ENCODE measurements at places on chromosomes 12 and 14.

DNA sequence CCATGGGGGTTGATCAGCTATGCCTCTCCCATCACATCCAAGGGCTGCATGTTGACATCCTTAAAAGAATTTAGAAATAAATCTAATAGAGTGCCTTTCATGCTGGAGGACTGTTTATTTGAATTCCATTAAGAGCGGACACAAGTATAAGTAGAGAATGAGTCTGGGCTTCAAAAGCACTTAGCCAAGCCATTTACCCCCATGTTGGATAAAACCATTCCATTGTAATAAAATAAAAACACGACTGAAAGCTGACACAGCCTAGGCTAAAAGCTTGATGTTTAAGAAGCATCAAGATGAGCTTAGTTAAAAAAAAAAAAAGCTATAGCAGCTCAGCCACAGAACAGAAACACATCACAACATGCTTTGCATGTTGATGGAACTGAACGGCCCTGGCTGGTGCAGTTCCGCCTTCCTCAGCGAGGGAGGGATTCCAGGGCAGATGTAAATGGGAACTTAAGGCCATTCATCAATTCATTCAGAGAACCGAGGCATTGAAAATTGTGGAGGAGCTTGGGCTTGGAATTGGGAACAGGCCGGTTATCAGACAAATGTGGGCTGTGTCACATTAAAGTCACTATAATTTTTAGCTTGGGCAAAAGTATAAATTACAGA, 41.2 kb downstream of the TMEM132D start:
- DNase-seq, result no peak

- no peak for DNase-seq
These were observed 464.9 kb downstream of the PDZRN4 start for GRCh38 chr12:41652981-41653380.

- no peak for DNase-seq
These were observed 459.7 kb downstream of the BTG1 start for GRCh38 chr12:91685917-91686316.

GRCh38 chr14:60204104-60204842, 39.1 kb upstream of the DHRS7 start:
- DNase-seq, result no peak

- DNase-seq, result no peak
These were observed 13.1 kb downstream of the CBLN3 start for GRCh38 chr14:24416254-24416931.

GRCh38 chr14:55851301-55851700, 266.9 kb upstream of the PELI2 start:
- no peak for DNase-seq

DNA sequence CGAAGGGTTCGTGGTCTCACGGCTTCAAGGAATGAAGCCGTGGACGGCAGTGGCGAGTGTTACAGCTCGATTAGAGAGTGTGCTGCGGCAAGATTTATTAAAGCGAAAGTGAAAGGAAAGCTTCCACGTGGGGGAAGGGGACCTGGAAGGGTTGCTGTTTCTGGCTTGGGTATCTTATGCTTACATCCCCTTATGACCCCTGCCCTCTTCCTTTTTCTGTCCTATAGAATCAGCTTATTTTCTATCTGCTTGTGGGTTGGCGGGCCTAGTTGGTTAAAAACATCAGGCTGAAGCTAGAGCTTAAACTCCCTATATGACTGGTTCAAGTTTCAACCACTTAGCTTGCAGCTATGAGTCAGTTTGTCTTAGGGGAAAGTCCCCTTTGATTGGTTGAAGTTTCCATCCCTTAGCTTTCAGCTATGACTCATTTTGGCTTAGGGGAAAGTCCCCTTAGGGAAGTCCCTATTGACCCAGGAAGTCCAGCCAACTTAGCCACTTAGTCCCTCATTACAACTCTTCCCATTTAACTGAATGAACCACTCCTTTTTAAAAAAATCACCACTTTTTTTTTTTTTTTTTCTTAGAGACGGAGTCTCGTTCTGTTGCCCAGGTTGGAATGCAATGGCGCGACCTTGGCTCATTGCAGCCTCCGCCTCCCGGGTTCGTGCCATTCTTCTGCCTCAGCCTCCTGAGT, 1494.7 kb upstream of the TMEM132C start:
- DNase-seq, result no peak

- DNase-seq, result no peak
These were observed 49.9 kb upstream of the PLEKHG3 start for GRCh38 chr14:64654246-64654900.

- no peak for DNase-seq
These were observed 30.1 kb upstream of the FRMD6 start for GRCh38 chr14:51621654-51622053.

GRCh38 chr14:41608681-41609390, 2.2 kb downstream of the LRFN5 start:
- DNase-seq, result no peak

DNA sequence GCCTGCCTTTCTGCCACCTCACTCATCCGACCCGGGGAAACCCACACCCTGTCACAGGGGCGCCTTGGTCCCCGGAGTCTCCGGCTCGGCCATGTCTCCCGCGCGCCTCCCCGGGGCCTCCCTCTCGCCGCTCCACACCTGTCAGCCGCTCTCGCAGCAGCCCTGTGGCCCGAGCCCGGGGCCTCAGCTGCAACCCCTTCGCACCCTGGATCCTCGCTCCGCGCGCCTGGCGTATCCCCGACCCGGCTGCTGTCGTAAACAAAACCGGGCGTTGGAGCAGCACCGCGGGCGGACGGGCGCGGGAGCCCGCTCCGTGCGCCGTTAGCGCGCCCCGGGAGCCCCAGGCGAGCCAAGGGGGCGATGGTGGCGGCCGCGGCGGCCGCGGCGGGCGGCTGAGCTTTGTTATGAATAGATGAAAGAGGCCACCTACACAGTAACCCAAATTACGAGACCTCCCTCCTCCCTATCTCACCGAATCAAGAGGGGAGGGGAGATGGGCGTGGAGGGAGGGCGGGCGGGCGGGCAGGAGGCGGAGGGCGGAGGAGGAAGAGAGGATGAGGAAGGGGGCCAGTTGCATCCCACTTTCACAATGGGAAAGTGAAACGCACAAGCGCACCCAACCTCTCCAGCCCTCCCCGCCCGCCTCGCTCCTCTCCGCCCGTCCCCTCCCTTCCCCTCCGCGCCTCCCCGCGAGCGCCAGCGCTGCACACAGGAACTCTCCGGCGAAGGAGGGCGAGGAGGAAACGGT, at the start of gene PLXNC1:
Gene PLXNC1 (plus strand): TSS at position 587 of the 748 bp plus-strand sequence. CDS start 395 bp downstream, outside the sequence.
- DNase-seq, result peak; percentile 47

DNA sequence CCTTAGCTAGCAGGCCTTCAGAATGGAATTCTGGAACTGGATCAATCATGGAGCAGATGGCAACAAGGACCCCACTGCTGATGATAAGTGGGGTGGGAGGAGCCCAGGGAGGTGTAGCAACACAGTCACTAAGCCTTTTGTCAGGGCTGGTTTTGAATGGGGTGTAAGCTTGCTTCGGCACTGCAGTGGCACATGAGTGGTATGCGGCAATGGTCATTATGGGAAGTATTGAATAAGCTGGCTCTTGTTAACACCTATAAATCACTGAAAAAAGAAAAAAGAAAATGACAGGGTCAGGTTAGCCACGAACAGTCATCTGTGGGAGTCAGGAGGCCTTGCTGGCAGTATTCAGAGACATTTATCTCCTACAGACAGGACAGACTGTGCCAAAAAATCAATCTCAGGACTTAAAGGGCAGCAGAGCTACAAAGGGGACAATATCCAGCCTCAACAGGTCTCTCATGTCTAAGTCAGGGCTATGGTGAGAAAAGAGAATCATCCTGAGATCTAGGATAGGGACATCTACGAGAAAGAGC, 19.1 kb downstream of the CDKL1 start:
- no peak for DNase-seq

GRCh38 chr12:92828565-92828964, 100.5 kb downstream of the EEA1 start:
- no peak for DNase-seq

DNA sequence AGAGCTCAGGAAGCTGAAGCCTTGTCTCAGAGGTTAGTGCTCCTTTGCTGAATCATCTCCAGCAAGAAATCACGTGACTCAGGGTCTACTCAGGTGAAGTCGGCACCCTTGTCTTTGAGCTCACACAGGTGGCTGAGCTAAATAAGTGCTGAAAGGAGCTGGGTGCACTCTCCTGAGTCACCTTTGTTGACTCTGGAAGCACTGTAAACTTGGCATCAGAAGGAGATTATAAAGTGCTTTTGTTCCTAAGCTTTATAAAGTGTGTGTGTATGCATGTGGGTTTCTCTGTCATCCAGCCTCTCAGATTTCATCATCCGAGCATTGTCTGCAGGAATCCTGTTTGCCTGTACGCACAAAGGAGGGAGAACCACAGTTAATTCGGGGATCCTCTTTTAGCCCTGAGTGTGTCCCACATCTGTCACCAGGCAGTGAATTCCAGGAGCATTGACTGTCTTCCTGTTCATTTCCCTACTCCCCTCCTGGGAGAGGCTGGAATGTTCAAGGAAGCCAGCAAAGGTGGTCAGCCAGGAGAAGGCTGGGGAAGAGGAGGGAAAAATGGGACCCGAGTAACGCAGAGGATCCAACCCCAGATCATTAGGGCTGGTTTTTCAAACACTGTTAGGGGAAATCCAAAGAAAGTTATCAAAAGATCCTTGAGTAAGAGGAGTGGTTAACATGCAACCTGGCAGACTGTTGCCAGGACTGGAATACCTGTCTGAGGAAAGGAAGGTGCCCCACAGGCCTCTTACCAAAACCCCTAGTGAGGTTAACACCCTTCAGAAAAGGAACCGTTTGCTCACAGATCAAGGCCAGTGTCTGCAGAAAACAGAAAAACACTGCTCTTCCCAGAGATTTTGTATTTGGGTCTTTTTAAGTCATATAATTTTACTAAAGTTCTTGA, 157.5 kb upstream of the HIF1A start:
- DNase-seq, result no peak

GRCh38 chr14:22976620-22977433, 5.5 kb downstream of the AJUBA start:
- DNase-seq, result no peak

DNA sequence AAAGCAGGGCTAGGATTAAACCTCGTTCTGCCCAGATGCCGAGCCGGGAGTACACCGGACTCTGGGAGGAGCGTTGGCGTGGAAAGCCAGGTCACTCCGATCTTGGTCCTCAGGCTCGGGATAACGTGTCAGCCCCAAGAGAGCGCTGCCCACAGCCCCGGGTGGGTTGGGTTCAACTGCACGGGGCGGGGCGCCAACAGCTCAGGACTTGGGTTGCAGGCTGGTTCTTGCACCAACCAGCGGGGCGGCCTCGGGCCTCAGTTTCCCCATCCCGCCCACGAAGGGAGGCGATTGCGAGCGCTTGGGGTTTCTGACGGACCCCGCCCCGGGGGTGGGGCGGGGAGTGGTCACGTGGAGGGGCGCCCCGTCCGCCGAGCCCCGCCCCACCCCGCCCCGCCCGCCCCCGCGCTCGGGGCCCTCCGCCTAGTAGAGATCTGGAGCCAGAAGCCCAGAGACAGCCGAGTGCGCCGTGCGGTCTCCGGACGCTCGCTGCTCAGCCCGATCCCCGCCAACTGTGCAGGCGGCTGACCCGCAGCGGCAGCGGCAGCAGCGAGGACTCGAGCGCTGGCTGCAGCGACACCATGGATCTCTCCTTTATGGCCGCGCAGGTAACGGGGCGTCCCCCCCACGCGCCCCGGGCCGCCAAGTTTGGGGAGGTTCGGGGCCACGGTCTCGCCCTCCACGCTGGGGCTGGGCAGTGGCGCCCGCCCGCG, at the start of gene C14orf132:
Gene C14orf132 (plus strand): TSS at position 443 of the 713 bp plus-strand sequence. CDS start 139 bp downstream, at position 582.
- peak; percentile 57 for DNase-seq

DNA sequence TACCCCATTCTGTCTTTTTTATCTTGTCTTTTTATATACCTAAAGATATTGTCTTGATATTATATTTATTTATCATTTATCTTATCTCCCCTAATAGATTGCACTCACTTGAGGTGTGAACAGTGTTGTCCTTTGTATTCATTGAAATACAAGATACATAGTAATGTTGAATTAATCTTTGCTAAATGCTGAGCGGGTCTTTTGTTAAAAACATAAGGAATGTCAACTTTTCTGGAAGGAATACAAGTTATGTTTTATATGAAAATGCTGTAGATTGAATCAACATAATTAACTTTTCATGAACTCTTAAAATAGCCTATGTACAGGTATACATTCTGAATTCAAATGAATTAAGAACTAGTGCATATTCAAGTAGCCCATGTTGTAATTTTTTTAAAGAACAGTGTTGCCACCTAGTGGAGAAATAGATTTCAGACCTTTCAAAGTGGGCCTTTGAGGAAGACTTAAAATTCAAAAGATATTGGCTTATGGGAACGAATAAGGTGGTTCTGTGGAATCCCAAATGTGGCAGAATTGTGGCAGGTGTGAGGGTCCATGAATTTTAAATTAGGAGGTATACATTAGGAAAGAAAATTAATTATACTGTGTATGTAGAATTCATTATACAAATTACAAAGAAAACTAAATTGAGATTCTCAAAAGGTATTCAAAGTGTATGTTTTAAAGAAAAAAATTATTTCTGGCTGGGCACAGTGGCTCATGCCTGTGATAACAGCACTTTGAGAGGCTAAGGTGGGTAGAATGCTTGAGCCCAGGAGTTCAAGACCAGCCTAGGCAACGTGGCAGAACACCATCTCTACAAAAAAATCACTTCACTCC, 19.1 kb downstream of the BBOF1 start:
- DNase-seq, result peak; percentile 13

DNA sequence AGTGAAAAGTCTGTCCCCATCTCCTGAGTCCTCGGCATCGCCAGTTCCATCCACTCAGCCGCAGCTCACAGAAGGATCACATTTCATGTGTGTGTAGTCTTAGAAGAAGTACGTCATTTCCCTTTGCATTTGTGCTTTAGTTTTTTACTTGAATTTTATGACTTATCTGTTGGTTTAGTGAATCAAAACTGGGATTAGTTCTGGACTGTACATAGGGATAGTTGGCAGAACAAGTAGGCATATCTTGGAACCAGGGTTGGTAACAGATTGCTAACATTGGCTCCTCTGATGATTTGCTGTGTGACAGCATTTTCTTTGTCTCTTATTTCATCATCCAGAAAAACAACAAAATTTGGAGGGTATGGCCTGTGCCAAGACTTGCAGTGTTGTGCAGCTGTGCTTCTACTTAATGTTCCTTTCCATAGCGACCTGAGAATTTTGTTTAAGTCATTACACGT, 69.6 kb upstream of the AEBP2 start:
- DNase-seq, result no peak

DNA sequence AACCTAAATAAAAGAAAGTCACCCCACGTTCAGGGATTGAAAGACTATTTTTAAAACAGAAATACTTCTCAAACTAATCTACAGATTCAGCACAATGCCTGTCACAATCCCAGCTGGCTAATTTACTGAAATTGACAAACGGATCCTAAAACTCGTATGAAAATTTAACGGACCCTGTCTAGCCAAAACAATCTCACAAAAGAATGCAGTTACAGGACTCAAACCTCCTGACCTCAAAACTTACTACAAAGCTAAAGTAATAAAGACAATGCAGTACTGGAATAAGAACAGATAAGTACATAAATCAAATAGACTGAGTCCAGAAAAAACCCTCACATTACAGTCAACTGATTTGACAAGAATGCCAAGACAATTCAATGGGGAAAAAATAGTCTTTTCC, 48.8 kb downstream of the IPO8 start:
- no peak for DNase-seq

GRCh38 chr12:1660304-1661187, 30.3 kb upstream of the ADIPOR2 start:
- no peak for DNase-seq

Measured in endothelial cell (in vitro differentiated cells).